ENCODE measurements at places on chromosomes 12 and 14. TPM values are rescaled to one million over a fixed set of nuclear protein-coding genes. Genes with fewer than 3 reads are reported as not detected.

DNA sequence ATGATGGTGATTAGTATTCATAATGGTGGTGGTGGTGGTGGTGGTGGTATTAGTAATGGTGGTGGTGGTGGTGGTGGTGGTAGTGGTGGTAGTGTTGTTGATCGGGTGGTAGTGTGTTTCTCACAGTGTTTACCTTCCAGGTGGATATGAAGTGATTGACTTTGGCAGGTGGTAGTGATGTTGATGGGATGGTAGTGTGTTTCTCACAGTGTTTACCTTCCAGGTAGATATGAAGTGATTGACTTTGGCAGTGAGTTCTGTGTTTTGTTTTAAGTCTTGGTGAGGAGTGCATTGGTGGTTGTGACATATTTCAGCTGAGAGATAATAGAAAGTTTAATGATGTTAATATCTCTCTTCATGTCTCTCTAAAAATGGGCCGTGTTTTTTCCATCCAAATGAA, 189.4 kb downstream of the TMTC2 start:
- DNase-seq: no peak
- H3K4me3 ChIP-seq: no peak overlapping the region
- H3K36me3 ChIP-seq: no peaks in the 10 kb centered on the region
- no peak overlapping the region for H3K27ac ChIP-seq

- H3K4me1 ChIP-seq: peaks cover 31% of the 10 kb centered on the region
- peaks cover 2% of the 10 kb centered on the region for H3K36me3 ChIP-seq
- peak; percentile 88 for DNase-seq
- peaks cover 13% of the 10 kb centered on the region for H3K27me3 ChIP-seq
- peak within 1 kb of the TSS; percentile 90 for H3K27ac ChIP-seq
Observed at GRCh38 chr12:51951199-51951842, at the start of gene ACVR1B. TSS of gene ACVR1B (plus strand) at chr12:51951699. CDS start at chr12:51951744, 45 bp downstream.

ASB2 gene
- total RNA-seq: 6.5 TPM

- H3K27me3 ChIP-seq: peaks cover 13% of the 10 kb centered on the region
- DNase-seq: no peak
- no peaks in the 10 kb centered on the region for H3K36me3 ChIP-seq
- H3K4me1 ChIP-seq: peaks cover 7% of the 10 kb centered on the region
- no peak overlapping the region for H3K4me3 ChIP-seq
- no peak overlapping the region for H3K27ac ChIP-seq
Observed at GRCh38 chr12:94792693-94793092, 142.3 kb upstream of the TMCC3 start.

GRCh38 chr12:25276199-25276937, 25.6 kb upstream of the KRAS start:
- no peaks in the 10 kb centered on the region for H3K36me3 ChIP-seq
- DNase-seq: no peak
- H3K4me3 ChIP-seq: no peak overlapping the region
- H3K27ac ChIP-seq: no peak overlapping the region
- H3K27me3 ChIP-seq: no peaks in the 10 kb centered on the region

KRAS gene
- total RNA-seq: 32.3 TPM

KLRB1 gene
- 229 TPM for total RNA-seq

- H3K27ac ChIP-seq: no peak overlapping the region
- no peaks in the 10 kb centered on the region for H3K27me3 ChIP-seq
- no peak for DNase-seq
- no peaks in the 10 kb centered on the region for H3K36me3 ChIP-seq
- H3K4me3 ChIP-seq: no peak overlapping the region
Observed at GRCh38 chr12:72493407-72493806, 221.2 kb downstream of the TRHDE start.

ST8SIA1 gene
- total RNA-seq: 7.6 TPM

DNA sequence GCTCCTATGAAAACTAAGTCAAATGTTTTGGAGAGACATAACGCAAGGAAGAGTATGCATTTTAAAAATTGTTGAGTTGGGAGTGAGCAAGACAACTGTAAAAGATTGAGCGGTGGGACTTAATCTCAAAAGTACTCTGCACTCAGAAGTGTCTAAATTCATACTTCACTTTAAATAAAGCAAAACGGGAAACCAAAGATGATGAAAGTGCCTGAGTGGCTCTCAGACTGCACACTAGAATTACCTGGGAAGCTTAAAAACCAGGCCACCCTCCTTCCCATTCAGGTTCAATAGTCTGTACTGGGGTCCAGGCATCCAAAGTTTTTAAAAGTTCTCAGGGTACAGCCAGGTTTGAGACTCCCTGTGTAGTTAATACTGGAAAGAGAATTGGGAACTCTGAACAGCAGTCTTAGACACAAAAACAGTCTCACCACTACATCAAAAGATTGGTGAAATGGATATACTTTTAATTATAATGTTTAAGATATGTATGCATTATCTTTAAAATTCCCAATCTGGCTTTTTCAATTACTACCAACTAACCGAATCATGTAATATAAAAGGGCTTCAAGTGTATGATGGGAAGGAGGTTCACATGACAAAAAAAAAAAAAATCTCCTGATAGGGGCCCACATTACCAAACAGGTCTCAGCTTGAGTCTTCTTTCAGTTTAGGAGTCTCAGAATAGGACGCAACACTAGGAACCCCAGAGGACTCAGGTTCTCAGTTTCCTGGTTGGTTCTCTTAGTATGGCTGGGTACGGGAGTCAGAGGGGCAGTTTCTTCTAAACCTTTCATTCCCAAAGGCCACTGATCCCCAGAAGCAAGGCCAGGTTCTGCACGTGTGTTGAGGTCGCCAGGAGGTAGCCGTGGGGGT, 1.0 kb downstream of the HOMEZ start:
- peak overlapping the region; percentile 91 for H3K27ac ChIP-seq
- H3K27me3 ChIP-seq: no peaks in the 10 kb centered on the region
- peak overlapping the region; percentile 96 for H3K4me3 ChIP-seq
- H3K36me3 ChIP-seq: no peaks in the 10 kb centered on the region

DNA sequence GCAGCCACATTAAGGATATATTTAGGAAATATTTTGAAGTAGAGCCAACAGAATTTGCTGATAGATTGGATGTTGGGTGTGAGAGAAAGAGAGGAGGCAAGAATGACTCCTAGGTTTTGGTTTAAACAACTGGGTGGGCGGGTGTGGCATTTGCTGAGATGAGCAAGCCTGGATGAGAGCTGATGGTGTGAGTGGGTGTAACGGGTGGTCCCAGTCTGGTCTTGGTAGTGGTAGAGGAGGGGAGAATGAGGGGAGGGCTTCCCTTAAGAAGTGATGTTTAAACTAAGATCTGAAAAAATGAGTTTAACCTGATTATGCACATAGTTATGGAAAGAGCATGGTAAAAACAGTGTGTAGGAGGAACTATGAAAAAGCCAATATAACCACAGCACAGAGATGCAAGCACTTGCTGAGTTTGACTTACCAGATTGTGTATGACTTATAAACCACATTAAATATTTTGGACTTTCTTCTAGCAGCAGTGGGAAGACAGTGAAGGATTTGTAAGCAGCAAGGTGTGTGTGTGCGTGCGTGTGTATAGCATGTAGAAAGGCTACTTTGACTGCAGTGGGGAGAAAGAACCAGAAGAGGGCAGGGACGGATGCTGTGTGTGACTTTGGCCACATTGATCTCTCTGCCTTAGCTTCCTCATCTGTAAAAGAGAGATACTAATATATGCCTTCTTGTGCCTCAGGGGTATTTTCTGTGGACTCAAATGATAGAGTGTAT, 139.7 kb downstream of the PRIMA1 start:
- no peak overlapping the region for H3K27ac ChIP-seq
- H3K4me3 ChIP-seq: no peak overlapping the region
- peaks cover 11% of the 10 kb centered on the region for H3K27me3 ChIP-seq
- H3K4me1 ChIP-seq: no peaks in the 10 kb centered on the region

DNA sequence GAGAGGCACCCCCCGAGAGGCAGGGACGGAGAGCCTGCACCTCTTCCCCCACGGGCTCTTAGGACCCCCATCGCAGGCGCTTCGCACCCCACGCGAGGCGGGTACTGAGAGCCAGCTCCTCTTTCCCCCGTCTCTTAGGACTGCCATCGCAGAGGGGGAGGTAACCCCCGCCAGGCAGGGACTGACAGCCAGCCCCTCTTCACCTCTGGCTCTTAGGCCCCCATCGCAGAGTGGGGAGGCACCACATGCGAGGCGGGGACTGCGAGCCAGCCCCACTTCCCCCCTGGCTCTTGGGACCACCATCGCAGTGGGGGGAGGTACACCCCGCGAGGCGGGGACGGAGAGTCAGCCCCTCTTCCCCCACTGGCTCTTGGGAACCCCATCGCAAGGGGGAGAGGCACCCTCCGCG, 46.1 kb downstream of the DDX11 start:
- no peaks in the 10 kb centered on the region for H3K36me3 ChIP-seq
- H3K27me3 ChIP-seq: peaks cover 10% of the 10 kb centered on the region
- peak overlapping the region; percentile 63 for H3K4me3 ChIP-seq
- no peak overlapping the region for H3K27ac ChIP-seq

MYH7 gene
- total RNA-seq: not detected

DNA sequence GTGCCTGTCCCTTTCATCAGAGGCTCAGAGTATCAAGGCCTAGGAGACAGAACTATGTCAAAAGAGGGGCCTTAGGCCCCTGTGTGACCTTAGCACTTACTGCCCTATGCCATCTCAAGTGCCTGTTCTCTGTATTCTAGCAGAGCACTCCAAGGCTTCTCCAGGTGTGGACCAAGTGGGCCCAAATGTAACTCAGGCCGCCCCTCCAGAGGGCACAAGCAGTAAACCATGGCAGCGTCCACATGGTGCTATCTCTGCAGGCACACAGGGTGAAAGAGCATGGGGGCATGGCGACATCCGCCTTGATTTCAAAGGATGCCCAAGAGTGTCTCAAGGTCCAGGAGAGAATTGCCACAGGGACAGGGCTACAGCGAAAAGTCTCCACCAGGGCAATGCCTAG, 628.7 kb downstream of the RPS29 start:
- no peaks in the 10 kb centered on the region for H3K36me3 ChIP-seq
- no peak for DNase-seq
- no peaks in the 10 kb centered on the region for H3K4me1 ChIP-seq
- H3K27me3 ChIP-seq: no peaks in the 10 kb centered on the region
- no peak overlapping the region for H3K4me3 ChIP-seq

DNA sequence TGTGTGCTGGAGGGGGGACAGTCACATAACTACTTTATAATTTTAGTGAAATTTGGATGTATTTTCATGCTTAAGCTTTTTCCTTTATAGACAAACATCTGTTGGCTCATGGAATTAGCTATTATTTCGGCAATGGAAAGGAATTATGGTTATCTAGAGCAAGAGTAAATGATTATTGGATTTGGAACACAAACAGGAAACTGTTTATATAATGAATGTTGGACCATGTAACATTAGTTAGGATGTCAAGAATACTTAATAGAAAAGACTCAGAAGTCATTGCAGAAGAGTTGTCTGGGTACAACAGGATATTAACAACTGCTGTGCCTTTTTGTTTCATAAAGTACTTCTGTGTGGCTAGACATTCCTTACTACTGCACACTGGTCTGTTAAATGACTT, 108.7 kb downstream of the OTOGL start:
- no peaks in the 10 kb centered on the region for H3K36me3 ChIP-seq
- H3K4me1 ChIP-seq: peaks cover 5% of the 10 kb centered on the region
- H3K27me3 ChIP-seq: peaks cover 29% of the 10 kb centered on the region
- DNase-seq: no peak
- no peak overlapping the region for H3K4me3 ChIP-seq

- H3K4me1 ChIP-seq: no peaks in the 10 kb centered on the region
- no peak overlapping the region for H3K4me3 ChIP-seq
- no peaks in the 10 kb centered on the region for H3K36me3 ChIP-seq
- H3K27ac ChIP-seq: no peak overlapping the region
- peaks cover 14% of the 10 kb centered on the region for H3K27me3 ChIP-seq
Observed at GRCh38 chr12:63905544-63905943, 61.0 kb downstream of the SRGAP1 start.

EID3 gene
- 12.2 TPM for total RNA-seq
